ENCODE measurements at places on chromosomes 4 and X.

DNA sequence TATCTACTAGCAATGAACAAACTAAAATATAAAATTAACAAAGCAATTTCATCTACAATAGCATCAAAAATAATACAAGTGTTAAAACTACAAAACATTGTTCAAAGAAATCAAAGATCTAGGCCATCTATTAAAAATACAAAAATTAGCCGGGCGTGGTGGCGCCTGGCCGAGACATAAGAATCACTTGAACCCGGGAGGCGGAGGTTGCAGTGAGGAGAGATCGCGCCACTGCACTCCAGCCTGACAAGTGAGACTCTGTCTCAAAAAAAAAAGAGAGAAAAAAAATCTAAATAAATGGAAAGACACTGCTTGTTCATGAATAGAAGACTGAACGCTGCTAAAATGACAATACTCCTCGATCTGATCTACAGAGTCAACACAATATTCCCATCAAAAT, 139.2 kb downstream of the RBM47 start:
- no peak for DNase-seq

DNA sequence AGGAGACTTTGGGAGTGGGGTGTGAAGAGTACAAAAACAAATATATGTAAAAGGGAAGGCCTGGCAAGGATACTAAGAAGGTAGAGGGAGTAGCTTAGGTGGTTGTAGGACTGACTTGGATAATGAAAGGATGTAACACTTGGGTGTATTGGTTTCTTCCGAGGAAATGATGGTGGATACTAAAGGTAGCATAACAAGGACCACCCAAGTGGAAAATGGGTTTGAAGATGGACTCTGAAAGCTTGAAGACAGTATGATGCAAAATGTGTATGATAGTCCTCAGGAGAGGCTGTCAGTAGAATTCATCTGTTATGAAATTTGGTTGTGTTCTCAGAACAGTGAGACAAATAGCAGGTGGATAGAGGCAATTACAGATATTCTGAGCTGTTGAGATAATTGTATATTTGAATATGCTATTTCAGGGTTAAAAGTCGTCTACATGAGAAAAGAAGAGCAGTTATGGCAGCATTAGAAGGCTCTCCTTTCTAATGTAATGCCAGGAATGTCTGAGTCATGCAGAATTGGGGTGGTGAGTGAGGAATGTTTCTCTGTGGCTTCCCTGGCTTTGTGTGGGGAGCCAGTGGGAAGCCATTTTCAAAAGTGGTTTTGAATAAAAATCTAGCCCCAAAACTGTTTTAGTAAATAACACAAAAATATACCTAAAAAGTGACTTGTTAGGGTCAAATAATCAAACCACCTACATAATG, 75.6 kb downstream of the FHIP1A start:
- no peak for DNase-seq

- DNase-seq = no peak
Observed at GRCh38 chr4:120526033-120526432, 396.5 kb downstream of the PRDM5 start.

DNA sequence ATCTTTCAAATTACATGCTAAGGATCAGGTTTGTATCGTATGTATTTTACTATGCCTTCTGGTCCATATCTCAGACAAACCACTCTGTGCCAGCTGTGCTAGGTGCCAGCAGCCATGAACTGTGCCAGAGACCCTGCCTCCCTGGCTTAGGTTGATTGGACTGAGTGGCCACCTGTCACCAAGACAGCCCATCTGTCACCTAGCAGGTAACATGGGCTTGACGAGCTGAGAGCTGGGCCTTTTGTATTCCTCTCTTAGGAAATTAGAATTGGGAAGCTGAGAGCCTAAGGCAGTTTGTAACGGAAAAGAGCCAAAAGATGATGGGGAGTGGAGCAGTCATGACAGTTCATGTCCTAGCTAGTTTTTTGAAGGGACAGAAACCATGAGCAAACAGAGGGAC, 42.5 kb downstream of the TMEM164 start:
- DNase-seq = no peak

DNA sequence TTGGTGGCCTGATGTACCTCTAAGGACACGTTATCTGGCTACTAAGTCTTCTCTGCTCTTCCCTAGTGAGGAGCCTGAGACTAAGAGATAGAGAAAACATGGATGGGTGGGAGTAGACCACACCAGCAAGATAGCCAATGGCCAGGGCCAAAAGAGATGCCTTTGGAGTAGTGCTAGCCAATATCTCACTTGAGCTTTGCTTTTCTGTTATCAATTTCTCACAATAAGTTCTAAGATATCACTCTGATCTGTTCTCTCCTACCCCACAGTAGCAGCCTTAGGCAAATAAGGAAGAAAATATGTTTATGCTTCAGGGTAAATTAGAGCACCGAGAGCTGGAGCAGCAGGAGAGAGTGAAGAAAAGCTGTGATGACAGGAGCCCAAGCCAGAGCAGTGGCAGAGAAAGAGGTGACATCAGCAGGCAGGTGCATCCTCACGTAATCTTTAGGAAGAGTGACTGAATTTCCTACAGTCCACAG, 343.9 kb upstream of the NOCT start:
- DNase-seq = no peak

DNA sequence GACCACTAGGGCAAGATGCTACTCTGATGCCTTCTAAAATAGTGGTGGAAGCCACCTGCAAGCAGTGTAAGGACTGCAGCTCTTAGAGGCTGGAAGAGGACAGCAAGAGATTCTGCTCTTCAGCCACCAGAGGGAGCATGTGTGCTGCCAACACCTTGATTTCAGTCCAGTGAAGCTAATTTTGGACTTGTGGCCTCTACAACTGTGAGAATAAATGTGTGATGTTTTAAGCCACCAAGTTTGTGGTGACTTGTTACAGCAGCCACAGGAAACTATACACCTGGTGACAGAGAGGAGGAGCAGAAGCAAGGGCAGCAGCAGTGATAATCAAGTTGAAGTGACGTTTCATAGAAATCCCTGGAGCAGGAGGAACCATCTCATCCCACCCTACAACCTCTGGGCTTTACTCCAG, 55.9 kb downstream of the FGFBP1 start:
- DNase-seq = peak; percentile 30

DNA sequence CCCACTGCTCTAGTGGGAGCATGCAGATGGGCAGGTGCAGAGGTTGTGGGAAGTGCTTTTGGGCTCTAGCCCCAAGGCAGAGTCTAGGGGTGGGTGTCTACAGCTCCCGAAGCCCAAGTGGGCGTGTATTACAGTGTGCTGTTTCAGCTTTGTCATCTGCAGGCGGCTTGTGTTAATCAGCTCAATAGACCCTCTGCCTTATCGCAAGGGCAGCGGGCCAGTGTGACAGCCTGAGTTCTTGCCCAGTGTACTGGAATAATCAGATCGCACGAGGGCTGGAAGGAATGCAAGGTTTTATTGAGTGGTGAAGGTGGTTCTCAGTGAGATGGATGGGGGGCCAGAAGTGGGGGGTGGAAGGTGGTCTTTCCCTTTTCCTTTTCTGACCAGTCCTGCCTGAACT, 529.4 kb upstream of the AMOT start:
- DNase-seq = no peak

GRCh38 chr4:179164267-179164999, 1722.2 kb upstream of the AGA start:
- DNase-seq = no peak

- DNase-seq = no peak
Observed at GRCh38 chr4:182540496-182540895, 297.3 kb downstream of the TENM3 start.

DNA sequence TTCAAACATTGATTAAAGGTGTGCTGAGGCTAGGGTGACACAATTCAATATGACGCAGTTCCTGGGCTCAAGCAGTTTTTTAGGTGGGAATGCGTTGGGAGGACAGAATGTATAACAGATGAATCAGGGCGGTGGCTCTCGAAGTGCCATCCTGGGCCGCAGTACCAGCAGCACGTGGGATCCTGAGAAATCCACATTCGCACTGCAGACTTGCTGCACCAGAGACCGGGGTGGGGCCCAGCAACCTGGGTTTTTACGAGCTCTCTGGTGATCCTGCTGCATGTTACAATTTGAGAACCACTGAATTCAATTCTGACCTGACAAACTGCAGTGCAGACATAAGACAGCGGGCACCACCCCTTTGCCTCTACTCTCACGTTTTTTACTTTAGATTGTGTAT, 30.4 kb downstream of the FAM149A start:
- no peak for DNase-seq

GRCh38 chrX:50962156-50962555, 51.6 kb downstream of the BMP15 start:
- no peak for DNase-seq

- no peak for DNase-seq
Observed at GRCh38 chr4:8869898-8870646, 1.6 kb downstream of the HMX1 start.

DNA sequence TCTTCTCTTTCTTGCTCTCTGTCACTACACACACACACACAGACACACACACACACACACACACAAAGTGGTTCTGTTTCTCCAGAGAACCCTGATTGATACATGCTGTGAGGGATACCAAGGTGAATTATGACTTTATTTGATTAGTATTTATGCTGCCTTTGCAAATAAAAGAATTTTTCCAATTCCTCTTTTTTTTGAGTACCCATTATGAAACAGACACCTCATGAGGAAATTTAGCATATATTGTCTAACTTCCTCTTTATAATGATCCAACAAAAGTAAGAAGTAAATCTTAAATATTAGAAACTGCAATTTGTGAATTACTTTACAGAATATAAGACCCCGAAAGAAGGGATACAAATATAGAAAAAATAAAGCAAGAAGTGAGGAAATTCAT, 14.3 kb upstream of the RAB28 start:
- DNase-seq = no peak

DNA sequence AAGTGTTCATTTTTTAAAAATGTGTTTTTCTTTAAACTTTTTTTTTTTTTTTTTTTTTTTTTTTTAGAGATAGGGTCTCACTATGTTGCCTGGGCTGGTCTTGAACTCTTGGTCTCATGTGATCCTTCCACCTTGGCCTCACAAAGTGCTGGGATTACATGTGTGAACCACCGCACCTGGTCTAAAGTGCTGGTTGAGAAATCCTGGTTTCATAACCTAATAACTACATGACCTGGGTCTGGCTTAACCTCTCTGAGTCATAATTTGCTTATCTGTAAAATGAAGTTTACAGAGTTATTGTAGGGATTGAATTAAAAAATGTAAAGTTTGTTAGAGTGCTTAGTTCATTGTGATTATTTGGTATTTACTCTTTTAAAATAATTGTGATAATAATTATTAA, 5.2 kb downstream of the HSD17B13 start:
- no peak for DNase-seq

DNA sequence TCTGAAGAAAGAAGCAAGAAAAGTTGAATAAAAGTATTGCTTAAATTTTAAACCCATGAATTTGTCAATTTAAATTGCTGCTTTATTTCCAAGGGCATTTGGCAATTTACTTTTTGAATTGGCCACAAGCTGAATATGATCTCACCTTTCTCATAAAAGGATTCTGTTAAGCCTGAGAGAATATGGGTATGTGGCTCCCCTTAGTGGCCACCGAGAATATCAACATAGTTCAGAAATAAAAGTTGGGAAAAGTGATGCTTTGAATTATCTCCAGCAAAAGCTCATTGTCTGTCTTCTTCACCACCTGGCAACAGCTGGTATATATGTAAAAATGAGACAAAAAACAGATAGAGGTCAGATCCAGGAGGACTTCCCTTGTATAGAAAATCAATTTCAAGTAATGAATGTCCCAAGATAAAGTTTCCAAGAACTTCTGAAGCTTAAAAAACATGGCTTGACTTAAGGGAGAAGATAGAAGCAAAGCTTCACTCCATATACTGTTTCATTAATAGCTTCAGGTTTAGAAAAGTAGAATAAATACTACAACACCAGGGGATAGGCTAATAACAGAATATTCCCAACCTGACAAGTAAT, 290.7 kb upstream of the FAM241A start:
- no peak for DNase-seq

GRCh38 chr4:15695240-15695699, 7.6 kb upstream of the BST1 start:
- DNase-seq = no peak

DNA sequence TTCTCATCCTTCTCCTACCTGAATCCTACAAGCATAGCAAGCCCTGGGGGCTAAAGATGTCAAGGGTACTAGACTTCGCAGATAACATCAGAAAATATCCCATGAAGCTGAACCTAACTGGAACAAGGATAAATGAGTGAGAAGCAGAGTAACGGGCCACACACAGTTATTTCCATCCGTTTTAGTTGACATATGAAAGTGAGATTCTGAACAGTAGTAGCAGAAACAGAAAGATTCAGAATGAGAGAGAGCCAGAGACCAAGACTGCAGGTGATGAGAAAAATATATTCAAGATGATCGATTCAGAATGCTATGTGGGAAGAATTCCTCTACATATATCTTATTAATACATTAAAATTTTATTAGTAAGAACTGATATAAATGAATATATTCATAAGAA, 165.1 kb downstream of the TSPAN5 start:
- no peak for DNase-seq

GRCh38 chr4:168397611-168398169, 79.1 kb upstream of the DDX60 start:
- DNase-seq = no peak

GRCh38 chr4:145870155-145871020, 68.2 kb downstream of the ZNF827 start:
- no peak for DNase-seq

DNA sequence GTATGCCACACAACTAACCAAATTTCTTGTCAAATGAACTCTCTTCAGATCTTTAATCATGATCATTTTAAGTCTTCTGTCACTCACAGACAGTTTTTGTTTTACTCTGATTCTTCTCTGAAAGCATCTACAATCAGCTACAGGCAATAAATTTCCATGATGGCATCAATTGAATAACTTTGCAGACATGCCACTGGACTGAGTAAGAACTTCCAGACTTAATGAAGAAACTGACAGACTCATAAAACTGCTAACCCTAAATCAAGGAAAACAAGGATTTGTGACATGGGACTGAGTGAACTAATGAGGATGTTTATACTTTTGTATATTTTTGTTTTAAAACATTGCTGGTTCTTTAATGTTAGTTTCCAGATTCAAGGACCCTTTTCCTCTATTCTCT, 5.5 kb upstream of the PPP1R2C start:
- DNase-seq = no peak

DNA sequence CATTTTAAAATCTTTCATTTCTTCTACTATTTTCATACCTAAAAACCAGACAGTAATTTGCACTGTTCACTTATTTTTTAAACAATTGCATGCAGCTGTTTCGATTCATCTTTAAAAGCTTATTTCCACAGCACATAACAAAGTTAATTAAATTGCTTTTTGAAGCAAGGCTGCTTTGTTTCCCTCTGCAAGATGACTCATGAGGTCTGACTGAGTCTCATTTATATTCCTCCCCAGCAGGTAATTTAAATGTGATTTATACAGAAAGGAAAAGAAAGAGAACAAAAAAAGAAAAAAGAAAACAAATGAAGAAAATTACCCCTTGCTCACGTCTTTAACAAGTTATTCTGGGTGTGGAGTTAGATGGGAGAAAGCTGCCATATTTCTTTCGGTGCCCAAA, 22.8 kb downstream of the VMA21 start:
- no peak for DNase-seq

DNA sequence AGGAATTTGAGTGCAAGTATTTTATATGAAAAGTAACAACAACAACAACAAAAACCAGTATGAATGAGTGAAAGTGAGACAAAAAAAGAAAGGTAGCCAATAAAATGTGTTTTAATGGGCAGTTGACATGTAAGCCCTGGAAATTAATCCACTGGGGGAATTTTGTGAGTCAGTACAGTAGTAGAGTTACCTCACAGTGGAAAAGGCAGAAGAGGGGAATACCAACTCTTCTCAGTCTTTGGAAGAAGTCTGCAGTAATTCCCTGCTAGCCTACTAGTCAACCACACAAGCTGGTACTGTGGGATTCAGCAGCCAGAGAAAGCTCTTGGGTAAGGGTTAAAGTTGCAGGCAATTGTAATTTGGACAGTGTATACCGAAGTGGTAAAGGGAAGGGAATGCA, 76.3 kb upstream of the IL15 start:
- DNase-seq = no peak
